ENCODE measurements at places on chromosomes 12 and 14.

DNA sequence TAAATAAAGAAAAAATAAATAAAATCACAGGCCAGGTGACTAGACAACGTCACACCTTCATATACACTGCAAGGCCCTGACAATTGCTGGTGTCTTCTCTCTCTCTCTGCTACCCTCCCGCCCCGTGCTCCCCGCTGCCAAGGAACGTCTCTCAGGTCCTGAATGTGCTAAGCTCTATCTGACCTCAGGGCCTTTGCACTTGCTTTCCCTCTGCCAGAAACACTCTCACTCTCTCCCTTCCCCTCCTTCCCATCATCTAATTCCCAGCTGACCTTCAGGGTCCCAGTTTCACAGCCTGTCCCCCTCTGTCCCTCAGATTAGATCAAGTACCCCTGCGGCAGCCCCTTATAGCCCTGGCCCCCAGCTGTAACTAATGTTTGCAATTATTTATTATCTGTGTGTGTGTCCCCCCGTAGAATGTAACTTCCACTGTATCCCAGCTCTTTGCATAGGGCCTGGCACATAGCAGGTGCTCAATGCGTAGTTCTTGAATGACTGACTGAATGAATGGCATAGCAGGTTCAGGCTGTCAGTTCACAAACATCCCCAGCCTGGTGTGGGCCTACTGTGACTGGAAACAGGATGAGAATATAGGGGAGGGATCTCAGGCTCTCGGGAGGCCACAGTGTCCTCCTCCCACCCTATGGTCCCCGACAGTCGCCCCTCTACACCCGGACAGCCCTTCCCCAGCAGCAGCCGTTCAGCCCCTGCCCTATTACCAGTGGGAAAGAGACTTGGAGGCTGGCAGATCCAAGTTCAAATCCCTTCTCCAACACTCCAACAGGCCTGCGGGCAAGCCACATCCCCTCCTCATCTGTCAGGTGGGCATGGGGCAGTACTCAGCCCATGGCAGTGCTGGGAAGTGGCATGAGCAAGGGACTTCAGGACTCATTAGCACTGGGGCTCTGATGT is 6.6 kb downstream of the BEGAIN start:
- DNase-seq, result no peak

DNA sequence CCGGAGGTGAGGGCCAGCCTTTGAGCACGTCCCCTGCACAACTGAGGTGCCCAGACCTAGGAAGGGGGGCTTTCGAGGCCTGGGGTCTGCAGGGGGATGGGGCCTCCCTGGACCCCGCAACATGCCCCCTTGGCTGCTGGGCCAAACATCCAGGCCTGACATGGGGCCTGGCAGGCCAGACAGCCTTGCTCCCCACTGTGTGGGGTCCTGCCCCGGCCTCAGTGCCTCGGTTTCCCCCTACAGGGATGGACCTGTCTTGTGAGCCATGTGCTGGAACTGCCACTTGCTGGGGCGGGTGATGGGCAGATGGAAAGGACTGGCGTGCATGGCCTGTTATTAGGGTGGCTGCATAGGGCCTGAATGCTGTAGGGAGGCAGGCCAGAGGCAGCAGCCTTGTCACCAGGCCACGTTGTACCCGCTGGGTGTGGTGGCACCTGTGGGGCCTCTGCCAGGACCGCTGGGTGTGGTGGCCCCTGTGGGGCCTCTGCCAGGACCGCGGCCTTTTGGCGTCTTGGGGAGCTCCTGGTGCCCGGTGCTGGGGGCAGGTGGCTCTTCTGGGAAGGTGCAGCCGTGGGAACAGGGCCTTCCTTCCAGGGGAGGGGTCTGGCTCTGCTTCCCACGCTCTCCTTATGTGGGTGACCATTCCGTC is 20.4 kb downstream of the ASPG start:
- peak; percentile 1 for DNase-seq

- no peak for DNase-seq
Observed at GRCh38 chr12:107584563-107584962, 101.0 kb upstream of the PWP1 start.

GRCh38 chr12:43167691-43168090 is 384.3 kb downstream of the ADAMTS20 start:
- DNase-seq, result no peak

DNA sequence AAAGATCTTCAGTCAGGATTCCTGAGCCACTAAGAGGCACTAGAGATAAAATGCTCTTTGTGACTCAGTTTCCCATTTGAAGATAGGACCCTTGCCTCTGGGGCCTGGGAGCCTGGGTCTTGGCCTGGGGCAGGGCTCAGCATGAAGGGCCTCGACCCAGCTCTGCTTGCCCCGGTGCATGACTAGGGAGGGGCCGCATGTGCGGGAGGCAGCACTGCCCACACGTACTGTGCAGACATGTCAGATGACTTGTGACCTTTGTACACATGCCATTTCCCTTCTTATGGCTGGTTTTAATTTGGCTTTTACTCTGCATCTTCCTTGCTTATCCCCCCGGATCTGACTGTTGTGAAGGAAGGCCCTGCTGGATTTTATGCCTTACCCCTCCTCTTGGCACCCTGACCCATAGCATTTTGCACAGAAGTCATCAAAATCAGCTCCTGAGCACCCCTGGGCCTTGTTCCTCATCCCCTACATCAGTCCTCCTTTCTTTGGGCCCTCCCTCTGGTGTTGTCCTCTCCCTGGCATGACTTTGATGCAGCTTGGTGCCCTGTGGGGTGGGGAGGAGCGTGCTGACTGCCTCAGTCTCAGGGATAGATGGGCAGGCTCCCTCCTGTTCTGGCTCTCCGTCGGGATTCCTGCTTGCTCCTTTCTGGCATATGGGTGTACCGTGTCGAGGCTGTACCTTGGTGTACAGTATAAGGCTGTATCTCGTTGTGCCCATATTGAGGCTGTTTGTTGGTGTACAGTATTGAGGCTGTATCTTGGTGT is 4.4 kb downstream of the CLSTN3 start:
- DNase-seq, result no peak

- DNase-seq, result no peak
Observed at GRCh38 chr14:64727551-64728071, 23.4 kb downstream of the PLEKHG3 start.
